NCI-H146 (cell line): ENCODE measurements at places on chromosomes 7 and 10.

GRCh38 chr7:68434857-68435256 is 1163.4 kb upstream of the AUTS2 start:
- no peak for DNase-seq

GRCh38 chr10:58384095-58384494 is 1.1 kb upstream of the TFAM start:
- no peak for DNase-seq

DNA sequence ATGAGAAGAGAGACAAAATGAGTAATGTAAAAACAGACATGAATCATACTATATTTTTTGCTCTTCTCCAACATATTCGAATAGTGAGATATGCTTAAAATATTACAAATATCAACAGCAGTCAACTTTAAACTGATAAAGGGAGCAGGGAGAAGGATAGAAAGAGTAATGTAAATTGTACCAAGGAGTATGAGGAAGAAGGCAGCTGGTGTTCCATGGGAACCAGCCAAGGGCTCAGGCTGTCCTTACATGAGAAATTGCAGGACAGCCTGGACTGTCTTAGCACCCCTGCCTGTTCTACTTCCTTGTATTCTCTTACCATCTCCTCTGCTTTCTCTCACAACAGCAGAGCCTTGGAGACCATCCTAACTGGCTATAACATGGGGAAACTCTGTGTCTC is 128.7 kb downstream of the TSPAN12 start:
- no peak for DNase-seq

- DNase-seq = peak; percentile 43
Observed at GRCh38 chr10:89683883-89684282, 17.5 kb upstream of the KIF20B start.
